Fibroblast of lung (primary cell): ENCODE measurements at places on chromosomes 7 and 10. TPM values are rescaled to one million over a fixed set of nuclear protein-coding genes. Genes with fewer than 3 reads are reported as not detected.
A peak's percentile ranks its signal among the peaks of the same experiment; 100 is the strongest.

CNTNAP2 gene
- polyA plus RNA-seq, result not detected in 2 replicates

TLL2 gene
- 0.01 and 0.05 TPM in 2 replicates for polyA plus RNA-seq

PYROXD2 gene
- 8.7 and 15.9 TPM in 2 replicates for polyA plus RNA-seq

INHBA gene
- polyA plus RNA-seq, result 19.4 and 108 TPM in 2 replicates

MIOS gene
- polyA plus RNA-seq, result 15.8 and 16.4 TPM in 2 replicates

HOXA7 gene
- 5.3 and 5.9 TPM in 2 replicates for polyA plus RNA-seq

PRR15 gene
- 0.43 TPM in 1 of 2 replicates, not detected in the other for polyA plus RNA-seq

SYCE1 gene
- 0.30 and 0.41 TPM in 2 replicates for polyA plus RNA-seq

AKR1C2 gene
- 12.1 and 14.6 TPM in 2 replicates for polyA plus RNA-seq

TMEM209 gene
- 15.1 and 20.8 TPM in 2 replicates for polyA plus RNA-seq

SLC25A13 gene
- 12.0 and 14.1 TPM in 2 replicates for polyA plus RNA-seq

- no peak for DNase-seq
Measured at GRCh38 chr7:112529521-112529920, 48.7 kb downstream of the LSMEM1 start.

GRCh38 chr10:102632394-102633111, 11.7 kb upstream of the TRIM8 start:
- DNase-seq, result peak; percentile 66

- DNase-seq, result no peak
Measured at GRCh38 chr7:99309111-99309510, 16.6 kb upstream of the ARPC1A start.

GRCh38 chr10:69043931-69044531, 43.9 kb upstream of the SRGN start:
- peak; percentile 20 for DNase-seq

DNA sequence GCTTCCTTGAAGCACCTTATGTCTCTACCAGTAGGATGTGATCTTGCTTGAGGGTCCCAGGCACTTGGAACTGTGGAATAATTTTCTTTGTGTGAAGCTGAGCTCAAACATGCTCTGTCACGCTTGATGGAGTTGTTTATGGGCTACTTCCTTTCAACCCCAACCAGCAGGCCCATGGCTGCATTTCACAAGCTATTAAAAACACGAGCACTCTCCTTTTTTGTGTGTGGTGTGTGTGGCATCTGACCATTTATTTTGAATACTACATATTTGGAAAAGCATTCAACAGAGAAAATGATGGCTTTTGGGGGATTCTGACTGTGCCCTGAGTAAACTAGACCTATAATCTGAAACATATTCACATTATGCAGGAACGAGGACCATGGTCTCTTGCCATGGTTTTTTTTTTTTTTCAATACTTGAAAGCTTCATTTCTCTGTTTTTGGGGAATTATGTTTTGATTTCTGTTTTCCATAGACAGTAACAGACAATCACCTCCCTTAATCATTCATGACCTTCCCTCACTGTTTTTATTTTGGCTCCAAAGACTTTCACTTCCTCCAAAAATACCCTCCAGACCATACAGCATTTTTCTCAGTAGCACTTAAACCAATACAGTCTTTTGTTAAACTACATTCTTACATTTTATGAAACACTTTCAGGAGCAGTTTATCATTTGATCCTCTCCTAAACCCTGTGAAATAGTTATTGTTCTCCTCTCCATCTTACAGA, 233.6 kb upstream of the BMPER start:
- DNase-seq, result no peak

DNA sequence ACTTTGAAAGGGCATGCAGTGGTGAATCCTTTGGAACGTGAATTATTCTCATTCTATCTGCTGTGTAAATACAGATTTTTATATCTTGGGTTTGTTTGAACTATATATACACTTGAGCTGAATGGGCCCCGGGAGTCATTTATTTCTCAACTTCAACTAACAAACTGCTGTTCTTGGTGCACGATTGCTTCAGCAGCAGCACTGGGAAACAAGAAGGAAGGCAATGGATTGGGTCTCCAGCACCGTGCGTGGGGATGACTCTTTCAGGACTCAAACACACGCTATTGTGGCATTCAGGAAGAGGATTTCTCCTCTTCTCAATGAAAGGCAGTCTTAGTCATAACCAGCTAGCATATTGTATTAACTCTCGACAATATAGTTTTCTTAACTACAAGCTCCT, 226.0 kb upstream of the NFE2L3 start:
- peak; percentile 27 for DNase-seq

DNA sequence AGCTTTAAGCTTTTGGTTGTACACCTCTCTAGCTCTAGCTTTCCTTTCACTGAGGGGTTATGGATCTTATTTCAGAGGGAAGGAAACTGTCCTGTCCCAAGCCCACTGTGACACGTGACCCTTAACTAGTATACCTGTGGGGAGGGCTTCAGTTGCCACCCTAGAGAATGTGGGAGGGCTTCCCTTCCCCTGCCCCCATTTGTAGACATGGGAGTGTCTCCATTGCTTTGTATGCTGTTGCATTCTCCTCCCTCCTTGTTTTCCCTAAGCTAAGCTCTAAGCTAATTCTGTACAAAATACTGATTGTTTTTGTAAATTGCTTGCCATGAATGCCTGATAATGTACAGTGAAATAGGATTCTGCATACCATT, 11.2 kb downstream of the LUC7L2 start:
- DNase-seq, result no peak

- peak; percentile 37 for DNase-seq
Measured at GRCh38 chr10:84539216-84539615, 210.8 kb downstream of the CCSER2 start.

- no peak for DNase-seq
Measured at GRCh38 chr10:125689955-125690569, 7.1 kb upstream of the TEX36 start.

- DNase-seq, result no peak
Measured at GRCh38 chr7:156074084-156074483, 261.8 kb upstream of the SHH start.

DNA sequence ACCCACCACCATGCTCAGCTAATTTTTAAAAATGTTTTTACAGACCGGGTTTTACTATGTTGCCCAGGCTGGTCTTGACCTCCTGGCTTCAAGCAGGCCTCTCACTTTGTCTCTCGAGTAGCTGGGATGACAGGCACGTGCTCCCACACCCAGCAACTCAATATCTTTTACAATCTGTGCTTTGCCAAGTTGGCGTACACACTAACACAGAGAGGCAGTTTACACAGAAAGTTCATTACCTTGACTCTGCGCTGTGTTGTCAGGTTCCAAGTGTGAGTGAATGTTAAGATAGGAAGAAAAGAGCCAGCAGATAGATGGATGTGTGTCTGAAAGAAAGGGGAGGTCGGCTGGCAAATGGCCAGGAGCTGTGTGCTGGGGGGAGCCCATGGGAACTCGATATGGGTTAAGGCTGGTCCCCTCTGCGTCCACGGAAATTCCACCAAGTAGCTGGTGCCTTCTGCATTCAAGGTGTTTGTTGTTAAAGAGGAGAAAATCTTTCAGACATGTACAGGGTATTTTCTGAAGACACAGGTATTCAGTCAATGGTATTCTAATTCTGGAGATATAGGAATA, 299.8 kb downstream of the CAMK1D start:
- DNase-seq, result no peak

DNA sequence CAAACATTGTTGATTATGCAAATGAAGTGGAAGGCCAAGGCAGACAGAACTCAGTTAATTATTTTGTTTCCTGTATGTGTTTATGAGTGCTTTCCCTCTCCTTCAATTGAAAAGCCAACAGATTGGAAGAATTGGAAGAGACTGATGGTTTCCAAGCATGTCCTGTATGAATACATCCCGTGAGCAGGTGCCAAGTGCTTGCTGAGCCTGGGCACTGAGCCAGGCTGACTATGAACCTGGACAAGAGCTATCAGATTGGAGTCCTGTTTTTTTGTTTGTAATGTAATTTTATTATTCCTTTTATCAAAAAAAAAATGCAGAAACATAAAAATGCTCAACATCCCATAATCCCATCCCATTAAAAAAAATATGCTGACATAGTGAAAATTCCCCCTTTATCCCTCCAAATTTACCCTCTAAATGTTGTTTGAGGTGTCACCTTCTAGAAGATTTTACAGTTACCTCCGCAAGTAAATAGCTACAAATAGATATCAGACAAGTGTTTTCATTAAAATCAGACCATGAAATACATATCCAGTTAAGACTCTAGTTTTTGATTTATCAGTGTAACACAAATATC, 449.5 kb downstream of the GRID1 start:
- no peak for DNase-seq

- DNase-seq, result no peak
Measured at GRCh38 chr10:80588546-80588945, 50.8 kb downstream of the SH2D4B start.

GRCh38 chr10:103202319-103202718, 9.2 kb upstream of the NT5C2 start:
- no peak for DNase-seq

DNA sequence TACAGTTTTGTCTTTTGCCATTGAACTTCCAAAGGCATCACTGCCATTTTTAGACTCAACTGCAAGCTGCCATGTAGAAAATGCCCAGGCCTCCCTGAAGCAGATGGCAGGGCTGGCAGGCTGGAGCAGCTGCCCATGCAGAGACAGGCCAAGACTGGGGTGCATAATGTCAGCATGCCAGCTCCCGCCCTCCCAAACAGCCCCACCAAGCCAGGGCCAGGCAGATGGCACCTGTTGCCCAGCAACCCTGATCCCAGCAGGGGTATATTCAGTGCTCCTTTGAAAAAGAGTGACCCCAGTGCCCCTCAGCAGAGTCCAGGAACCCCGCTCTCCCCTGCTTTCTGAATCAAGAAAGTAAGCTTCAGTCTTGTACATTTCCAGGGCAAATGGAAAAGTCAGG, 32.6 kb downstream of the VSTM4 start:
- no peak for DNase-seq

- DNase-seq, result no peak
Measured at GRCh38 chr10:74575191-74575720, 251.1 kb upstream of the KAT6B start.

- DNase-seq, result peak; percentile 72
Measured at GRCh38 chr7:80330434-80330833, 181.4 kb downstream of the GNAT3 start.

GRCh38 chr7:24384362-24385030, 100.5 kb downstream of the NPY start:
- DNase-seq, result no peak

GRCh38 chr7:7327423-7327822, 145.1 kb downstream of the C1GALT1 start:
- DNase-seq, result no peak

- no peak for DNase-seq
Measured at GRCh38 chr10:32000937-32001336, 55.3 kb downstream of the KIF5B start.

GRCh38 chr10:101225846-101226421, 3.3 kb downstream of the LBX1 start:
- DNase-seq, result no peak

- peak; percentile 47 for DNase-seq
Measured at GRCh38 chr10:73228247-73228646, 18.8 kb downstream of the DNAJC9 start.

DNA sequence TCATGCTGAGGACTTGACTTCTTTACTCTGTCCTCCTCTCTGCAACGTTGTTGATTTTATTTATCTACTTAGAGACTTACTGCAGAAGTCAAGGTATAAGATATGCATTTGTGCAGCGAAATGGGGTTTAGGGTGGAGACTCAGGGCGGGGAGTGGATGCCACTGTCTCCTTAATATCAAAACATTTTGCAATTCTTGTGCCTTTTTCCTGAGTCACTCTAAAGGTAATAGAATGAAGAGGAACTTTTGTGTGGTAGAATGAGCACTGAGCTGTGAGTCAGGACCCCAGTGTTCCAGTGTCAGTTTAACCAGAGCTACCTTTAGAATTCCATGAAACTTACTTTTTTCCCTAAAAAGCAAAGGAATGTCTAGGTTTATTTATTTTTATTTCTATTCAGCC, 78.2 kb downstream of the VTI1A start:
- DNase-seq, result no peak

- DNase-seq, result no peak
Measured at GRCh38 chr10:77031531-77032187, 605.9 kb downstream of the KCNMA1 start.

DNA sequence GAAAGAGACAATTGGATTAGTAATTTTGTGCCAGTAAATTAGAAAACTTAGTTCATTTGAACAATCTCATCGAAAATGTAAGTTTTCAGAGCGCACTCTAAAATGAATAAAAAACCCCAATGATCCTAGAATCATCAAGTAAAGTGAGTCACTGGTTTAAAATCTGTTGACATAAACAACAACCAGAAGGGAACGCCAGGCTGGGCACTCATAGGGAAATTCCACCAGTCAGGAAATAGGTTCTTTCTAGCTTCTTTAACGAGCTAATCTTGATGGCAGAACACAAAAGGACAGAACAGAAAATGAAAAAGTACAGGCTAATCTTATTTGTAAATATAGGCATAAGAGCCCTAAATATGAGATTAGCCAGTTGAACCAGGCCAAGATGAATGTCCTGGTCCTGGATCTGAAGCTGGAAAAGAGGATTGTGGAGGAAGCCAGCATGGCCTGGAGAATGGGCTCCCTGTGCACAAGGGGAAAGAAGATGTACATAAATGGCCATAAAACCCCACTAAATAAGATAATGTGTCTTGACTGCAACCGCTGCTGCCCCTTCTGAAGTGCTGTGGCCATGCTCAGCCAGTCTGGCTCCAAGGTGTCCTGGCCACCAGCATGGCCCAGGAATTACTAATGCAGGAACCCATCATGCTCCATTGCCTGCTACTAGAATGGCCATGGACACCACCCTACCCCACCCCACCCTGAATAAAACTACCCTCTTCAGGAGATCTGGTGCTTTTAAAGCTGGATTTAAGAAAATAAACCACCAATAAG, 114.0 kb downstream of the WDFY4 start:
- DNase-seq, result no peak
